Immature natural killer cell (primary cell): ENCODE measurements at places on chromosomes 12 and 14.

DNA sequence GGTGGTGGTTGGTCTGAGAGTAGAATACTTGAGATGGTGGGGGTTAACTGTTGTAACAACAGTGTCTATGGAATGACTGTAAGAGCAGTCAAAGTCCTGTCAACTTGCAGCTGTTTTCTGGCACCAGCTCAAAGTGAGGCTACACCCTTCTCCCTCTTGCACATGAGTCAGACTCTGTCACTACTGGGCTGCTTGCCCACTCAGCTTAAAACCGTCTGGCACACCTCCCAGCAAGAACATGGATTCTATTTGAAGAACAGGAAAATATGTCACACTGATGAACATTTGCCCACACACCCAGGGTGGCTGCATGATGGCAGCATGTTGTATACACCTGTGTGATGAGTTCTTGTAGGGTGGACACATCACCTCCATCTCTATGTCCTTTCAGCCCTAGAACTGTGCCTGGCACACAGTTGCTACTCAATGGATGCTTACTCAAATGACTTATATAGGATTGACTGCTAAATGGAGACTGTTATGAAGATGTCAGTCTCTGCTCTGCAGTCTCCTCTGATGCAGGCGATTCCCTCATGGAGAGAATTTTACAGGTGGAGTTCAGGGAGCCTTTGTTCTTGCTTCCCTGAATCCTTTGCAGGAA lies 19.3 kb upstream of the SERPINA6 start:
- no peak overlapping the region for H3K27ac ChIP-seq
- DNase-seq: no peak
- no peak overlapping the region for H3K4me3 ChIP-seq
- no peaks in the 10 kb centered on the region for H3K36me3 ChIP-seq
- peaks cover 3% of the 10 kb centered on the region for H3K27me3 ChIP-seq

GRCh38 chr12:24906141-24906540 lies 42.8 kb downstream of the BCAT1 start:
- DNase-seq: no peak
- H3K36me3 ChIP-seq: no peaks in the 10 kb centered on the region
- no peak overlapping the region for H3K4me3 ChIP-seq
- H3K27ac ChIP-seq: no peak overlapping the region
- H3K27me3 ChIP-seq: peaks cover 4% of the 10 kb centered on the region

- H3K27ac ChIP-seq: peak overlapping the region; percentile 50
- no peak for DNase-seq
- H3K36me3 ChIP-seq: peaks cover 27% of the 10 kb centered on the region
- H3K27me3 ChIP-seq: peaks cover 4% of the 10 kb centered on the region
Measured at GRCh38 chr14:90274808-90275457, 18.6 kb downstream of the PSMC1 start.

DNA sequence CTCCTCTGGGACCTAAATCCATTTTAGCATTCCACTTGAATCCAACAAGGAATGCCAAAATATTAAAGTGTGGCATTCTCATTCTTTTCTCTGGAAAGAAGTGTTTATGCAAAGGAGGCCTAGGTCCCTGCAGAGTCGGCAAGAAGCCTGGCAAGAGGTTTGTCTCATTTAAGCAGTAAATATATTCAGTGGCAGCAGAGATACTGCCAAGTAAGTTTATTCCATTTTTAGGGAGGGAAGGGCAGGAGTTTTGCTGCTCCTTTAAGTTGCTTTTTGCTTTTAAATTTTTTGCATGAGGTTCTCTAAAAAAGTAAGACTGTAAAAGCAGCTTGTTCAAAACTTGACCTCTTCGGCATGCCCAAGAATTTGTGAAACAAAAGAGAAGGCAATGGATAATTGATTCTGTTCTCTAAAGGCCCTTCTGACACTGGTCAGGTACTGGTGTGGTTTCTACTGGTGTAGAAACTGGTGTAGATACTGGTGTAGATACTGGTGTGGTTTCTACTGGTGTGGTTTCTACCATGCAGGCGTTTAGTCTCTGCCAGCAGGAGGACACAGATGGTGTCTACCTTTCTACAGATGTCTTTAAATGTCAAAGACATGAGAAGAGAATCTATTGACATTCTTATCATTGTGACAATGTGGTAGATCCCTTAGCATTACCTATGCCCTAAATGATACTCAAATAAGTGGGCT lies 107.3 kb downstream of the SAMD4A start:
- no peak overlapping the region for H3K27ac ChIP-seq
- H3K4me1 ChIP-seq: peaks cover 25% of the 10 kb centered on the region
- no peak for DNase-seq
- H3K27me3 ChIP-seq: peaks cover 34% of the 10 kb centered on the region
- no peak overlapping the region for H3K4me3 ChIP-seq

DNA sequence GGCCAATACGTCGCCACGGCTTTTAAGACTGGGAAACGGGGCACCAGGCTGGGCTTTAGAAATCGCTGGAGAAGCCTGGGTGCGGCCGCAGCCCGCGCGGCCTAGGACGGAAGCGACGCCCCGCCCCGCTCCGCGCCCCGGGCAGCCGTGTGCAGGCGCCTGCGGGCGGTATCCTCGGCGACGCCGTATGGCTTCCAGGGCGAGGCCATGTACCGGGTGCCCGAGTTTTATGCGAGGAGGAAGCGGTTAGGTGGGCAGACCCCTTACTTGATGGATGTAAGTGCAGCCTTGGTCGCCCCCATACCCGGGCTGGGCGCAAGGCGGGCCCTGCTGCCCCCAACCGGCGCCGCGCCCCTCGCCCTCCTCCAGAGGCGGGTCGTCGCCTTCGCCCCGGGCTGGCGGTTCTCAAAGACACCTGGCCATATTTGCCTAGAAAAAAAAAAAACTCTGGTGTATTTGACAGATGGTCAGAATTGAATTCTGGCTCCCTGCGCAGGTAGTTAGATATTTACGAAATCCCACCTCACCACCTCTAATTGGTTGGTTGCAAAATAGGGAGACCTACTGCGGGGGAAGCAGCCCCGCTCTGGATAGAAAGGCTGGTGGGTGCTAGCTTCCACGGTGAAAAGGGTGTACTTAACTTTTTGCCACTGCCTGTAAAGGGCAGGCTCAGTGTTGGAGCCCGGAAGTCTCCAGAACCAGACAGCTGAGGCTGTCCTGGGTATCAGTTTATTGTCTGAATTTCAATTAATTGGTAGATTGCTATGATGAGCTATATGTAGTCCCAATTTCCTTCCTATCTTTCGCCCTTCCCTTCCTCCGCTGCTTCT lies at the start of gene PPP1R36:
TSS of gene PPP1R36 (plus strand) at position 171 of the 830 bp plus-strand sequence. CDS start at position 208, 37 bp downstream.
- peaks cover 9% of the 10 kb centered on the region for H3K27me3 ChIP-seq
- peaks cover 14% of the 10 kb centered on the region for H3K4me1 ChIP-seq
- H3K36me3 ChIP-seq: peaks cover 3% of the 10 kb centered on the region
- H3K27ac ChIP-seq: peak within 1 kb of the TSS; percentile 73

DNA sequence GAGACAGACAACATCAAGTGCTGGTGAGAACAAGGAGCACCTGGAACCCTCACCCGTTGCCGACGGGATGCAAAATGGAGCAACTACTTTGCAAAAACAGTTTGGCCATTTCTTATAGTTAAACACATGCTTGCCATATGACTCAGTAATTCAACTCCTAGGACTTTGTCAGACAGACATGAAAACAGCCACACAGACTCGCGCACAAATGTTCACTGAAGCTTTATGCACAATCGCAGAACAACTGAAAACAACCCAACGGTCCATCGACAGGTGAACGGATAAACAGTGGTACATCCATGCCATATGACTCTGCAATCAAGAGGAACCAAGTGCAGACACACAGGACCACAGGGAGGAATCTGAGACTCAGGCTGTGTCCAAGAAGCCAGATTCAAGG lies 30.8 kb downstream of the NCOR2 start:
- DNase-seq: no peak
- H3K36me3 ChIP-seq: no peaks in the 10 kb centered on the region
- peak overlapping the region; percentile 28 for H3K27ac ChIP-seq
- peaks cover 20% of the 10 kb centered on the region for H3K4me1 ChIP-seq

GRCh38 chr12:54386403-54387113 lies 2.0 kb upstream of the ZNF385A start:
- DNase-seq: no peak
- H3K4me3 ChIP-seq: no peak overlapping the region
- H3K4me1 ChIP-seq: peaks cover 10% of the 10 kb centered on the region
- H3K27me3 ChIP-seq: peaks cover 4% of the 10 kb centered on the region
- H3K36me3 ChIP-seq: no peaks in the 10 kb centered on the region
- H3K27ac ChIP-seq: no peak overlapping the region

- H3K4me3 ChIP-seq: no peak overlapping the region
- H3K4me1 ChIP-seq: peaks cover 54% of the 10 kb centered on the region
- H3K36me3 ChIP-seq: no peaks in the 10 kb centered on the region
- H3K27me3 ChIP-seq: no peaks in the 10 kb centered on the region
- no peak for DNase-seq
- no peak overlapping the region for H3K27ac ChIP-seq
Measured at GRCh38 chr14:69404478-69404877, 6.0 kb downstream of the SLC39A9 start.

GRCh38 chr14:94833633-94834032 lies 63.7 kb upstream of the GSC start:
- no peak for DNase-seq
- no peaks in the 10 kb centered on the region for H3K36me3 ChIP-seq
- peaks cover 8% of the 10 kb centered on the region for H3K27me3 ChIP-seq

DNA sequence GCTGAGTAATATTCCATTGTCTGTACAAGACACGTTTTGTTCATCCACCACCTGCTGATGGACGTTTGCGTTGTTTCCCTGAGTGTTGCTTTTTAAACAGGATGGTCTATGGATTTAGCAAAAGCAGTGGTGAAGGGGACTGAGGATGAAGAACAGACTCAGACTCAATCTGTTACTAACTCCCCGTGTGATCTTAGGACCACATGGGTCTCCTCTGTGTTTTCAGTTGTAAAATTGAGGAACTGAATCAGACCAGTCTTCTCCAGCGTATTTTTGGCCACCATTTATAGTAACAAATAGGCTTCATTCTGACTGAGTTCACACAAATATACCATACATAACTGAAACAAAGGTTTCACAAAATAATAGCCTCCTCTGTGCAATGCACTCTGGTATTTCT lies 85.6 kb downstream of the FOXN3 start:
- DNase-seq: no peak
- peaks cover 2% of the 10 kb centered on the region for H3K36me3 ChIP-seq
- H3K27me3 ChIP-seq: no peaks in the 10 kb centered on the region
- no peak overlapping the region for H3K4me3 ChIP-seq
- H3K4me1 ChIP-seq: peaks cover 73% of the 10 kb centered on the region

- H3K27me3 ChIP-seq: peaks cover 8% of the 10 kb centered on the region
- no peak for DNase-seq
- no peaks in the 10 kb centered on the region for H3K36me3 ChIP-seq
- H3K4me1 ChIP-seq: no peaks in the 10 kb centered on the region
- no peak overlapping the region for H3K27ac ChIP-seq
Measured at GRCh38 chr14:68159701-68160633, 340.4 kb downstream of the RAD51B start.

- DNase-seq: peak; percentile 2
- no peak overlapping the region for H3K4me3 ChIP-seq
- H3K4me1 ChIP-seq: peaks cover 32% of the 10 kb centered on the region
- H3K36me3 ChIP-seq: no peaks in the 10 kb centered on the region
- H3K27ac ChIP-seq: peak overlapping the region; percentile 81
Measured at GRCh38 chr12:32589165-32589865, 89.8 kb upstream of the DNM1L start.

- H3K27ac ChIP-seq: no peak overlapping the region
- H3K4me1 ChIP-seq: no peaks in the 10 kb centered on the region
- H3K4me3 ChIP-seq: no peak overlapping the region
- H3K27me3 ChIP-seq: peaks cover 2% of the 10 kb centered on the region
Measured at GRCh38 chr14:59897757-59898383, 22.1 kb upstream of the LRRC9 start.

- no peak overlapping the region for H3K27ac ChIP-seq
- peak; percentile 36 for DNase-seq
- no peak overlapping the region for H3K4me3 ChIP-seq
- no peaks in the 10 kb centered on the region for H3K27me3 ChIP-seq
- peaks cover 14% of the 10 kb centered on the region for H3K36me3 ChIP-seq
- H3K4me1 ChIP-seq: peaks cover 1% of the 10 kb centered on the region
Measured at GRCh38 chr12:121005346-121005815, 10.9 kb downstream of the C12orf43 start.

DNA sequence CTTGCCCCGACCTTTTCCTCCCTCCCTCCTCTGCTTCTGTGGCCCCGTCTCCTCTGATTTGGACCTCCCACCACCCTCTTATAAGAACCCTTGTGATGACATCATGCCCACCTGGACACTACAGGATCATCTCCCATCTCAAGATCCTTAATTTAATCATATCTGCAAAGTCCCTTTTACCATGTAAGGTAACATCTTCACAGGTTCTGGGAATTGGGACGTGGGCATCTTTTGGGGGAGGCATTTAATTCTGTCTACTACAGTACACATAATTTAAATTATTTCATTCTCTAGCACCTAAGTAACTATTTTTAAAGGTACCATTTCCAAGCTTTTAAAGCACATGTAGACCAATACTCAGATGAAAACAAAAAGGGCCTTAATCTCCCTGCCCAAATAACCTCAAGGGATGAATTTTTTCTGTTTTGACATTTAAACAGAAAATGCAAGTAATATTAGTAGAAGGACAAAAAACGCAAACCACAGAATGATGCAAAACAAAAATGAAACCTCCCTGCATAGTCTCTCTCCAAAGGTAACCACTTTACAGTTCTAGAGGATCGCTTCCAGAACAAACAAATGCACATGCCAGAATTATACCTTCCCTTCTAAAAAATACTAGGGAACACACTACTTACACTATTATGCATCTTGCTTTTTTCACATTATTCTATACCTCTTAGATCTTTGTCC lies 222.1 kb downstream of the AACS start:
- H3K4me3 ChIP-seq: no peak overlapping the region
- no peak for DNase-seq
- no peak overlapping the region for H3K27ac ChIP-seq
- H3K4me1 ChIP-seq: no peaks in the 10 kb centered on the region

- no peaks in the 10 kb centered on the region for H3K36me3 ChIP-seq
- H3K4me3 ChIP-seq: no peak overlapping the region
- no peaks in the 10 kb centered on the region for H3K27me3 ChIP-seq
- H3K27ac ChIP-seq: no peak overlapping the region
Measured at GRCh38 chr12:26795910-26796309, 37.1 kb downstream of the ITPR2 start.

DNA sequence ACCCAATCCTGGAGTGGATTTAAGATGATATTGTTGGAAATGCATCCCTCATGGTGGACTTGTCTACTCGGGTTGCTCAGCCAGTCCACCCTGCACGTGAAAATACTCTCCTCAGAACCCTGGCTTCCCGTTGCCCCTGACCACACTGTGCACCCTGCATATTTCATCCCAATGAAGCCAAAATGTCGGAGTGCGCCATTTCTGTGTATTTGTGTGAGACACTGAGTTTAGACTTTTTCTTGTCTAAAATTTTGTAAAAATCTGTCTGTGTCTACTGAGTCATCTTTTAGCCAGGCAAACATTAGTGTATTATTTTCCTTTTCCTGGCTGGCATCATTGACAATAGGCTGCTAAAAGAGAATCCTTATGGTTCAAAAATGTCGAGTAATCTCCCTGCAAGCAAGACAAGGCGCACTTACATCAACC lies 485 bp upstream of the PNMA1 start:
- peaks cover 10% of the 10 kb centered on the region for H3K36me3 ChIP-seq
- peaks cover 18% of the 10 kb centered on the region for H3K27me3 ChIP-seq
- H3K4me1 ChIP-seq: peaks cover 31% of the 10 kb centered on the region
- H3K4me3 ChIP-seq: peak overlapping the region; percentile 78
- H3K27ac ChIP-seq: peak overlapping the region; percentile 90
- no peak for DNase-seq

- no peaks in the 10 kb centered on the region for H3K4me1 ChIP-seq
- peaks cover 5% of the 10 kb centered on the region for H3K27me3 ChIP-seq
- no peak overlapping the region for H3K27ac ChIP-seq
- DNase-seq: no peak
- no peaks in the 10 kb centered on the region for H3K36me3 ChIP-seq
Measured at GRCh38 chr14:51035611-51036192, 59.2 kb downstream of the TRIM9 start.

- H3K4me3 ChIP-seq: no peak overlapping the region
- H3K4me1 ChIP-seq: no peaks in the 10 kb centered on the region
- no peak for DNase-seq
- peaks cover 2% of the 10 kb centered on the region for H3K27me3 ChIP-seq
- no peak overlapping the region for H3K27ac ChIP-seq
Measured at GRCh38 chr12:76341436-76342030, 6.7 kb downstream of the BBS10 start.
